ENCODE measurements at places on chromosomes 16 and 17.

DNA sequence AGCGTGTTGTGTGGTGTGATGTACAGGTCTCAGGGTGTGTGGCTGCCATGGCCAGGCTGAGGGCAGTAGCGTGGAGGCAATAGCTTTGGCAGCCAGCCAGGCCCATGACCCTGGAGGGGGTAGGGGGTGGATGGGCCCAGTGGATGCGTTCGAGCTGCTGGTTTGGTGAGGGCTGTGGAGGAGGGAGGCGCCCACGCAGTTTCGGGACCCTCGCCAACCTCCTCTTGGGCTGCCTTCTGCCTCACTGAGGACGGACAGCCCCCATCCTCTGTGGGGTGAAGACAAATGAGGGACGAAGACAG, 238.6 kb upstream of the GSE1 start:
- DNase-seq, result no peak

- DNase-seq, result no peak
These were observed 26.1 kb upstream of the MLKL start for GRCh38 chr16:74726716-74727115.

DNA sequence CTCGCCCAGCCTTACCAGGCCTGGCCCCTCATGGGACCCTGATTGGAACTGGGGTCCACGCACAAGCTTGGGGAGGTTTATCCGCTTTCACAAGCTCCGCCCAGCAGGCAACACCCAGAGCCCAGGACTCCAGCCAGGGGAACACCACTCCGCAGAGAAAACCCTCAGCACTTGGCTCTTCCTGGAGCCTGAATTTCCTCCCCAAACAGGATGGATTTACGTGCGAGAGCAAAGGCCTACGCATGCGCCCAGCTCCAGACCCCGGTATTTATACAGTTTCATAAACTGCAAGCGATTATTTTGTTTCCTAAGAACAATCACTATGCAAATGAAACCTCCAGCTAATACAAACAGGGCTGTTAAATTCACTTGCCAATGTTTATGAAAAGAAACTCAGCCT, 22.8 kb downstream of the ZNF423 start:
- DNase-seq, result no peak

- no peak for DNase-seq
These were observed 129.1 kb downstream of the SNX11 start for GRCh38 chr17:48236681-48237134.

GRCh38 chr16:21101631-21102420, 48.8 kb downstream of the DNAH3 start:
- DNase-seq, result no peak

GRCh38 chr16:57591086-57591869, 37.2 kb upstream of the ADGRG1 start:
- peak; percentile 42 for DNase-seq

- no peak for DNase-seq
These were observed 61.4 kb downstream of the VAT1L start for GRCh38 chr16:77849646-77850258.

GRCh38 chr17:31524926-31525800, 133.7 kb downstream of the RAB11FIP4 start:
- DNase-seq, result no peak

DNA sequence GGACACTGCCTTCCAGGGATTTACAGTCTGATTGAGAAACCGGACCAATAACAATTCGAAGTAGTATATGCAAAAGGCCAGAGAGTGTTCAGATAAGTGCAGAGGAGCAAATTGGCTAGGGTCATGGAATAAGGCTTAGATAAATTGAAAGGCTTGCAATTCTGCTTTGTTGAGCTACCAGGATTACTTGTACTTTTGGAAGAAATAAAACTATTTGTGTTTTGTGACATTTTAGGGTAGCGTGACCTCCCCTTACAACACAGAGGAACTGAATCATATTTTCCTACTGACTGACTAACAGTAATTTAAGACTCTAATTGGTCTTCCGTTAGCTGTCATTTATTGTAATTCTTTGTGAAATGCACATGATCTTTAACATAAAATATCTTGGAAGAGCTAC, 104.7 kb downstream of the PITPNC1 start:
- no peak for DNase-seq

GRCh38 chr16:72428681-72429376, 256.9 kb upstream of the PMFBP1 start:
- no peak for DNase-seq

DNA sequence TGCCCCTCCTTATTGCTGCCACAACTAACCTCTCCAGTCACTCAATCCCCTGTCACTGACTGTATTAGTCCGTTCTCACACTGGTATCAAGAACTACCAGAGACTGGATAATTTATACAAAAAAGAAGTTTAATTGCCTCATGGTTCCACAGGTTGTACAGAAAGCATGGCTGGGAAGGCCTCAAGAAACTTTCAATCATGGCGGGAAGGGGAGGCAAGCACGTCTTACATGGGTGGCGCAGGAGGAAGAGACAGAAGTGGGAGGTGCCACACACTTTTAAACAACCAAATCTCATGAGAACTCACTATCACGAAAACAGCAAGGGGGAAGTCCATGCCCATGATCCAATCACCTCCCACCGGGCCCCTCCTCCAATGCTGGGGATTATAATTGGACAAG, 86.0 kb upstream of the BCAR1 start:
- no peak for DNase-seq

GRCh38 chr16:87973717-87974116, 22.5 kb downstream of the BANP start:
- no peak for DNase-seq

GRCh38 chr16:78175287-78175686, 75.8 kb downstream of the WWOX start:
- DNase-seq, result no peak

- no peak for DNase-seq
These were observed 11.2 kb downstream of the SPNS3 start for GRCh38 chr17:4444782-4445473.

DNA sequence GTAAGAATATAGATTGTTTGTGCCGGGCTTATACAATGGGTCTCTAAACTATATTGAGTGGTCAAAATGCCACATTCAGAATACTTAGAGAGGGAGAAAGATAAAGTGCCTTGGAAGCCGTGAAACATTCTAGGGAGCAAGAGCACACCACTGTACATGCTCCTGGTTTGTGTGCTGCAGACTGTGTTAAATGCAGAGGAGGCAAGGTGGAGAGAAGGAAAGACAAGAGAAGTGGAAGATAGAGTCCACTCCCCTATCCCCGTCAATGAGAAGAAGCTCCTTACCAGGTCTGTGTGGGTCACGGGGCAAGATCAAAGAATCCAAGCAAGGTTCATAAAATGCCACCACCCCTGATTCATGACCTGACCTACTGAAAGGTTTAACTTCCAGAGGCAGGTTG, 267.1 kb upstream of the TBX2 start:
- DNase-seq, result no peak

DNA sequence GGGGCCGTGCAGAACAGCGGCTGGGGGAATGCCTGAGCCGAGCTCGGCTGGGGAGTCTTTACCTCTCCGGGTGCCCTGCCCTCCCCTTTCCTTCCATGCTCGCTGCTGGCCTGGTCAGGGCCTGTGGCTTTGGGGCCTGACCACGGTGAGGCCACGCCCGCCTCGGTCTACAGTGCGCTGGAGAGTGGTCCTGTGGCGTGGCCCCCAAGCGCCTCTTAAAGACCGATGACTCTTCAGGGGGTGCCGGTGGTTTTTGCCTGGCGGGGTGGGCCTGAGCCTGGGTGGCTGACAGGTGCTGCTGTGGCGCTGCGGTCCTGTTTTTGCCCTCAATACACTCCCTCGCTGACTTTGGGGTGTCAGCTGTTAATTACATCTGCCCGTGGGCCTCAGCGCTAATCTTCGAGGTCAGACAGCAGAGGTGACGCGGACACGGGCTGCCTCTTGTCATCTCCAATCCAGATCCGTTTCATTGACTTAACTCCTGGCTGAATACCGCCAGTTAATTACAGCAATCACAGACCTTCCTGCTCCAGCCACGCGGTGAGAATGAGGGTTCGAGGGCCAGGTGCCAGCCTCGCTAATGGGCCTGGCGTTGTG, 29.7 kb downstream of the GSE1 start:
- DNase-seq, result no peak

- DNase-seq, result peak; percentile 68
These were observed 15.4 kb upstream of the TMEM220 start for GRCh38 chr17:10745231-10745630.

- no peak for DNase-seq
These were observed 139.0 kb downstream of the SNX11 start for GRCh38 chr17:48246612-48247011.

DNA sequence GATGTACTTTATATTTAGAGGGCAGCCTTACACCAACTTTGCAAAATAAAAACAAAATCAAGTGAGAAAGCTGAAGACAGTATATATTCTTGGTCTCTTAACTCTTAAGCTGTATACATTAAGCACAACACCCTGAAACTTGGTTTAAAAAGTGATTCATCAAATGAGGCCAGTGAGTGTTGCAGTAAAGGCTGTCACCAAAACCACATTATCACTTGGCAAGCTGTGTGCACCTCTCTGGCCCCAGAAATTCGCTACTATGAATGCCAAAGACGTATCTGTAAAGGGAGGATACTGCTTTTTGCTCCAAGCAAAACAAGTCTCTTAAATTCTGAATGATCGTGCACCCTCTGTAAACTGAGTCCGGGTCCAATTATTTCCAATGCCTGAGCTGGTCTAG, 163.9 kb downstream of the ZFHX3 start:
- no peak for DNase-seq

DNA sequence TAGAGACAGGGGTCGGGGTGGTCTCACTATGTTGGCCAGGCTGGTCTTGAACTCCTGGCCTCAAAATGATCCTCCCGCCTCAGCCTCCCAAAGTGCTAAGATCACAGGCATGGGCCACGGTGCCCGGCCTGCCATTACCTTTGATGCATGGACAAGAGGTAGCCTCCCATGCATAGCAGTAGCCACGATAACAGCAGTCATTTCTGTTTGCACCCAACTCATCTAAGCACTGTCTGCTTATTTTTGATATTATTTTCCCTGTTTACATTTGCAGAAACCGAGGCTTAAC, 37.5 kb upstream of the SNN start:
- DNase-seq, result no peak

- DNase-seq, result no peak
These were observed 455 bp upstream of the GRB7 start for GRCh38 chr17:39737206-39737759.

GRCh38 chr17:10779609-10780008, 24.3 kb downstream of the TMEM238L start:
- no peak for DNase-seq

- DNase-seq, result no peak
These were observed 37.8 kb upstream of the MAF start for GRCh38 chr16:79638386-79638785.

GRCh38 chr17:61249649-61250299, 149.9 kb upstream of the TBX2 start:
- DNase-seq, result no peak

GRCh38 chr16:24508614-24509013, 30.8 kb upstream of the RBBP6 start:
- DNase-seq, result no peak

DNA sequence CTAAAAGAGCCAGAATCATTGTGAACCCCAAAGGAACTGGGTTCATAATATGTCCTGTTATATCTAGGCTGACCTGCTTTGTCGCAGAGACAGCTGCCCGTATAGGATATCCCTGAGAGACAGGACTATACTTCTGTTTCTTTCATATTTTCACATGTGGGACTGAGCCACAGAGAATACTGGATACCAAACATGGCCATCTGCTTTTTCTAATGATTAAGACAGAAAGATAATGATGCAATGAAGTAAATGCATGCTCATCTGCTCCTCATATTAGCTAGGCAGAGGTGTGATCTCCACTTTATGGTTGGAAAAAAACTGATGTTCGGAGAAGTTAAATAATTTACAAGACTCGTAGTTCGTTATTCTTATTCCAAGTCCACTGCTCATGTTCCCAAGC, 160.4 kb downstream of the AATF start:
- no peak for DNase-seq

DNA sequence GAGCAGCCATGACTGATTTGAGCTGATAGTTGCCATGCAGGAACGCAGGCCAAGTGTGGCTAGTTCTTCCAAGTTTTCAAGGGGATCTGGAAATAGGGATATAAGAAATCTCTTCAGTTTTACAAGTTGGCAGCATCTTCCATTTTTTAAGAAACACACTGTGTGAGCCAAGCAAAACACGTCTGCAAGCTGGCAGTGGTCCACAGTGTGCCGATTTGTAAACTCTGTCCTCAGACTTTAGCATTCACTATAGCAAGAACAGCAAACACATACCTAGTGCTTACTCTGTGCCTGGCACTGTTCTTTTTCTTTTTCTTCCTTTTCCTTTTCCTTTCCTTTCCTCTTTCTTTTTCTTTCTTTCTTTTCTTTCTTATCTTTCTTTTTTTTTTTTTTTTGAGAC, 2.9 kb downstream of the ORAI3 start:
- DNase-seq, result no peak

- DNase-seq, result no peak
These were observed 775.8 kb downstream of the CDH11 start for GRCh38 chr16:64346080-64346479.

GRCh38 chr16:28280881-28281836, 11.2 kb upstream of the SBK1 start:
- DNase-seq, result no peak

DNA sequence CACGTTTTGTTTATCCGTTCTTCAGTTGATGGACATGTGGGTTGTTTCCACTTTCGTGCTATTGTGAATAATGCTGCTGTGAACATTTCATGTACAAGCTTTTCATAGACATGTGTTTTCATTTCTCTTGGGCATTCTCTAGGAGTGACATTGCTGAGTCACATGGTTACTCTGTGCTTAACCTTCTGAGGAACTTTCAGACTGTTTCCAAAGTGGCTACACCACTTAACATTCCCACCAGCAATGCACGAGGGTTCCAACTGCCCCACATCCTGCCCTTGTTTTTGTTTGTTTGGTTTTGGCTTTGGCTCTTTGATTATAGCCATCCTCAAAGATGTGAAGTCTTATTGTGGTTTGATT, 14.2 kb upstream of the PEMT start:
- DNase-seq, result no peak

DNA sequence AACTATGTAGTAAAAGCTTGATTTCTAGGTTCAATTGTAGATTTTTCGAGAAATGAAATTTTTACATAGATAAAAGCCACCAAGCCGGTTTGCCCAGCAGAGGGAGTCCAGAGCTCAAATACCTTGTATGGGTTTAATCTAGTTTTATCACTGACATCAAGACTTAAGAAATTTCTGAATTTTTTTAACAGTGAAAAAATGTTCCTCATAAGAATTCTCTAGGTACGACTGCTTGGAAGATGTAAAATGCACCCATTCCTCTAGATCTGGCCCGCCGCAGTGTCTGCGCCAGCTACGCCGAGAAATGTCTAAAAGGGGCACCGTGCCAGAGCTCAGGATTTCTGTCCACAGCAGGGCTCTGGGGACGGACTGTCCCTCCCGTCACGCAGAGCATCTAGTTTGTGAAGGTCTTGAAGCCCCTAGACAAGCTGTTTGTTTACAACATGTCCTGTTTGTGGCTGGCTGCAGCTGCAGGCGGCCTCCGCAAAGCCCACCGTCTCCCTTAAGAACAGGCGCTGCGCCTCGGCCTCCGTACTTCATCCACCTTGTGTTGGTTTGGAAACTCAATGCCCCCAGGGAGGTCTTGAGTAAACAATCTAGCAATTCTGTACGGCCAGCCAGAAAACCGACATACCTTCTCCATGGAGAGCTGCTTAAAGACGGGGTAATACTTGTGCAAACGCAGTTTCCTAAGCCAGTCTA, 24.8 kb downstream of the MAP1LC3B start:
- no peak for DNase-seq

- no peak for DNase-seq
These were observed 145.6 kb downstream of the ANKFN1 start for GRCh38 chr17:56298846-56299245.

Measured in NCI-H2227 treated with DMSO at 0.1 percent for 48 hours (cell line).